GM10248 (cell line): ENCODE measurements at places on chromosomes 7 and 10.

DNA sequence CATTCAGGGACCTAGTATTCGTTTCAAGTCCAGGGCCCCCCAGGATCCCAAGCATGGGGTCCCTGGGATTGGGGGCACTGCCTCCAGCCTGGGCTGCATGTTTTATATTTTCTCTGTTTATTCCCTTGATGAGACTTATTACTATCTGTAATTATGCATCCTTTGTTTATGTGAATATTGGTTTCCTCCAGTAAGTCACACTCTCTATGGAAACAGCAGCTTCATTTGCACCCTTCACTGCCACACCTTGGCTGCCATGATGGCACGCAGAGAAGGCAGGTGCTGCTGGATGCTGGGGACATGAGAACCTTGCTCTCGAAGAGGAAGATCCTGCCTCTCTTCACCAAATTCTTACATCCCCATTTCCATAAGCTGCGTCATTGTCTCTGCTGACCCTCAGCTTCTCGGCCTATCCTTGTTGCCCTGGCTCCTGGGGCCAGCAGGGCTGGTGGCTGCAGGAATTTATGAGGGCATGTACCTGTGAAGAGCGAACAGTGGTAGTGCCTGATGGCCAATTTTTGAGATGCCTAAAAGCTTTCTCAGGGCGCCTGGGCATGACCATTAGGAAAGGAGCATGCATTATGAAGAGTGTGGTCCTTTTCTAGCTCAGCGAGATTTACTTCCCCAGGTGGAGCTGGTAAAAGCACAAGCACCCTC lies 479.3 kb upstream of the KLF6 start:
- DNase-seq, result no peak

- no peak for DNase-seq
Observed at GRCh38 chr10:29535778-29536453, 98.9 kb downstream of the SVIL start.

GRCh38 chr7:26375726-26376174 lies 84.1 kb downstream of the SNX10 start:
- DNase-seq, result no peak

DNA sequence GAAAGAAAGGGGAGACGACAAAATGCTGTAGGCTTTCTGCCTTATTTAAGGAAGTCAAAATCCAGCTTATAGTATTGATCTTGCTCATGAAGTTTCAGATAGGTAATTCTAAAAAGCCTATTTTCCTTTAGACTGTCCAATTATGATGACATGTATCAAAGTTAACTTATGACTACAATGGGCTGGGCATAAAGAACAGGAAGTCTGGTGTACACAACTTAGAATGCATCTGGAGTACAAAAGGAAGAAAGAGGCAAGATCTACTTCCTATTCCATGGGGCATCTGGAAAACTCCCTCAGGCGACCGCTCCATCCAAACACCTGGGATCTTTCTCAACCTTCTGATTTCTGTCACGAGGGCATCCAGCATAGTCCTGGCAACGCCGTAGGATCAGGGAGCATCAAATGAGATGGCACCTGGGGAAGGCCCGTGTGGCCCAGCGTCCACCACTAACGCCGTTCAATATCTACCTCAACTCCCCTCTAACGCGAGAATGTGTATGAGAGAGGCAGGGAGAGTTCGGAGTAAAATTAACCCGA lies 512 bp downstream of the FAM24B start:
- peak; percentile 14 for DNase-seq

- no peak for DNase-seq
Observed at GRCh38 chr7:71857338-71857737, 554.8 kb downstream of the CALN1 start.

DNA sequence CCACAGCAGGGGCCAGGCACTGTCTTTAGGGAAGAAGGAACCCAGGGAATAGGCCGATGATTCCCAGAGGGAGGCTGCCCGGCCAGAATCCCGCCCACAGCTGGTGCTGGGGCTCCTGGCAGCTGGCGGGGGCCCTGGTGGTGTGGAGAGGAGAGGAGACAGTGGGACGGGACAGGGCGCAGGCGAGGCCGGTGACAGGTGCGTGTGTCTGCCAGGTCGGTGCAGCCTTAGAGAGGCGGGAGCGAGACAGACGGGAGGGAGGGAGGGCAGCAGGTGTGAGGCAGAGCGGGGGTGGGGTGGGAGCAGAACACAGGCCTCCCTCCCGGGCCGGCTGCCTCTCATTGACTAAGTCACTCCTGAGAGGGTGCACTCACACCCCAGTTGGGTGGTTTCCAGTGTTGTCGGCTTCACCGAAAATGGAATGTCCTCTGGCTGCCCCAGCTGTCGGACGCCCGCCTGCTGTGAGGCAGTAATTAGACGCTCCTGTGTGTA lies 55.2 kb downstream of the ELFN1 start:
- no peak for DNase-seq

- no peak for DNase-seq
Observed at GRCh38 chr7:81394029-81394428, 375.8 kb downstream of the HGF start.

GRCh38 chr10:70809011-70809611 lies 6.6 kb upstream of the SGPL1 start:
- no peak for DNase-seq

- DNase-seq, result no peak
Observed at GRCh38 chr7:108000875-108001763, 1.8 kb downstream of the LAMB1 start.

DNA sequence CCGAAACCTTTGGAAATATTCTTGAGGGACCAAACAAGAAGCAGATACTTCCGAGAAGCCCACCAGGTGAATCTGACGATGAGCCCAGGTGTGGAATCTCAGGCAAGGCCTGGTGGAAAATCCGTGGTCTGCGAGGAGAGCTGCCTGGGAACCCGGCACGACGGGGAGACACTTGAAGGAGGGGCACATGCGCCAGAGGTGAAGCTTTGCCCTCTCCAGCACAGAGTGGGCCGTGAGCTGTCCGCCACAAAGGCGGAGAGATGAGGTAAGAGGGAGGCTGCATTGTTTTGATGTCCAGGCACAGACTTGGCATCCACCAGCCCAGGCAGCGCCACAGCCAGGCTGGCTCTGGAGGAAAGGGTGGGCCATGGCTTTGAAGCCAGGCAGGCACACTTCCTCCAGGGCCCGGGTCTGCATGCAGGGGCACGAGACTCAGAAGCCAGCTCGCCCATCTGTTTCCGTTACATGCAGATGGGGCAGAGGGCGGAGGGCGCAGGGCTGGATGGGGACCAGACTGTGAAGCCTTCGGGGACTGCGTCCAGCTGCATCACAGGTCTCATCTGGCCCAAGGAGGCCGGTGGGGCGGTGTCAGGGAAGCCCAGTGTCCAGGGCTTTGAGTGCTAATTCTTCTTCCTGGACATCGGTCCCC lies 45.4 kb downstream of the CALML3 start:
- DNase-seq, result no peak

DNA sequence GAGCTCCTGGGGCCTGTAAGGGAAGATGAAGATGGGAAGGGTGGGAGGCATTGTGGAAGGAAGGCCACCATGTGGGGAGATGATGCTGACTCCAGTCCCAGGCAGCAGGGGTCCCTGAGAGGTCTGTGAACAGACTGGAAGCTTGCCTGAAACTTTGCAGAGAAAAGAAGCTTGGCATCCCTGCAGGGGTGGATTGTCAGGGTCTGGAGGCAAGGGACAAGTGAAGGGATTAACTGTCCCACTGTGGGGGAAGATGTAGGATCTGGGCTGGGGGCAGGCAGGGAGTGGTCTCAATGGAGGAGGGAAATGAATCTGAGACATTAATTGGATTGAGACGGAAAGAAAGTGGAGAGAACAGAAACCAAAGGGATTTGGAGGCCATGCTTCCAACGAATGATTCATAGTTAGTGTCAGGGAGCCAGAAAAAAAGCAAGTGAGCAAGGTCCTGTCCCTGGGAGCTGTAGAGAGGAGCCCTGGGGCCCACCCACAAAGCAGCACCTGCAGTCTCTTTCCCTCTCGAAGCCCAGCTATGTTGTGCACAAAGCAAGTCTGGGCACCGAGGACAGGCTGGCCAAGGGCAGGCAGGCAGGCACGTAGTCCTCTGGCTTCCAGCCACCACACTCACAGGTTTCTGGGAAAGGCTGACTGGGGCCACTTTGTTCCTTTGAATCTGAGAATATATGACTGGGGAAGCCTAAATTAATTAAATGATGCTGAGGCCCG lies 4.7 kb upstream of the SLC18A3 start:
- no peak for DNase-seq

DNA sequence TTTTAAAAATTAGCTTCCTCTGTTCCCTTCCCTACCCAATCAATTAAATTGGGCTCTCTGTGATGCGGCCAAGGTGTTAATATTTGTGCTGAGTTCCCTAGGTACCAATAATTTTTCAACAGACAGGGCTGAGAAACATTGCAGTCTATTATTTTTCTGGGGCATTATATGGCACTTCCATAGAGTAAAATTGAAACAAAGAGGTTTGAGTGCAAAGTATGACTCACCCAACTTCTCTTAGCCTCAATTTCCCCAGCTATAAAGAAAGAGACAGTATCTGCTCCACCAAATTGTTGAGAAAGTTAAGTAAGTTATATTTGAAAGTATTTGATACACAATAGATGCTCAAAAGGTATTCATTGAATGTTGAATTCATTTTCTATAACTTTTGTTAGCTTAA lies 74.9 kb downstream of the TES start:
- no peak for DNase-seq

GRCh38 chr10:86950349-86950748 lies 7.1 kb downstream of the MMRN2 start:
- DNase-seq, result no peak

GRCh38 chr10:110918269-110918642 lies 724 bp downstream of the BBIP1 start:
- DNase-seq, result no peak

- DNase-seq, result no peak
Observed at GRCh38 chr7:144908943-144909556, 73.2 kb upstream of the TPK1 start.

GRCh38 chr7:25845464-25845863 lies 306.5 kb upstream of the NFE2L3 start:
- no peak for DNase-seq

DNA sequence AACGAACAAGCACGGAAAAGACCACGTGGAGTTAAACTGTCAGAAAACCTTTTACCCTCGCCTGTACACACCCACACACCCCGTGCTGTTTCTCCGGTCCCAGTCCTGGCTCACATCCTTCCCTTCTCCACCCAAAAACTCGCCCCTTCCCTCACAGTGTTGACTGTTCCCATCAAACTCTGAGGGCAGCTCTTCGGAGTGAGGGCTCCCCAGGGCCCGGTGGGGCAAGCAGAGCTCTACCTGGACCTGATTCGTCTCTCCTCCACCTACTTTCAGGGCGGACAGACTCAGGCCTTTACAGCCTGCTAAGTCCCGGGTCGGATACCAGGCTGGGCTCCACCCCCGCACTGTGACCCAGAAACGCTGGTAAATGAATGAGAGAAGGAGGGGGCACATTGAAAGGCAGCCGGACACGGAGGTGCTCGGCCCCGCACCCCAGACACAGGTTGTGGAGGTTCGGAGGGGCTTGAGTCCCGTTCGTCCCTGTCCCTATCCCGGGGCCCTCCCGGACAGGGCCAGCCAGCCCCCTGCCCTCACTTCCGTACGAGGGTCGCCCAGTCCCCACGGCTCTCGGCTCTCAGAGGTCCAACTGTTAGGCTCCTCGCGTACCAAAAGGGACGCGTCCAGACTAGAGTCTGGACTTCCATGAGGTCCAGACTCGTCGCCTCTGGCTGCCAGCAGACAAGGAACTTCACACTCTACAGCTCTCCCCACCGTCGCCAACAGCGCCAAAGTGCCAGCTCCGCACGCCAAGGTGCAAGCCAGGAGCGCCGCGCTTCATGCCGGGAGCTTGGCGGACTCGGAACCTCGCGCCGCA lies 31.7 kb upstream of the ASL start:
- peak; percentile 43 for DNase-seq

- DNase-seq, result no peak
Observed at GRCh38 chr10:124064676-124065075, 28.7 kb downstream of the CHST15 start.

DNA sequence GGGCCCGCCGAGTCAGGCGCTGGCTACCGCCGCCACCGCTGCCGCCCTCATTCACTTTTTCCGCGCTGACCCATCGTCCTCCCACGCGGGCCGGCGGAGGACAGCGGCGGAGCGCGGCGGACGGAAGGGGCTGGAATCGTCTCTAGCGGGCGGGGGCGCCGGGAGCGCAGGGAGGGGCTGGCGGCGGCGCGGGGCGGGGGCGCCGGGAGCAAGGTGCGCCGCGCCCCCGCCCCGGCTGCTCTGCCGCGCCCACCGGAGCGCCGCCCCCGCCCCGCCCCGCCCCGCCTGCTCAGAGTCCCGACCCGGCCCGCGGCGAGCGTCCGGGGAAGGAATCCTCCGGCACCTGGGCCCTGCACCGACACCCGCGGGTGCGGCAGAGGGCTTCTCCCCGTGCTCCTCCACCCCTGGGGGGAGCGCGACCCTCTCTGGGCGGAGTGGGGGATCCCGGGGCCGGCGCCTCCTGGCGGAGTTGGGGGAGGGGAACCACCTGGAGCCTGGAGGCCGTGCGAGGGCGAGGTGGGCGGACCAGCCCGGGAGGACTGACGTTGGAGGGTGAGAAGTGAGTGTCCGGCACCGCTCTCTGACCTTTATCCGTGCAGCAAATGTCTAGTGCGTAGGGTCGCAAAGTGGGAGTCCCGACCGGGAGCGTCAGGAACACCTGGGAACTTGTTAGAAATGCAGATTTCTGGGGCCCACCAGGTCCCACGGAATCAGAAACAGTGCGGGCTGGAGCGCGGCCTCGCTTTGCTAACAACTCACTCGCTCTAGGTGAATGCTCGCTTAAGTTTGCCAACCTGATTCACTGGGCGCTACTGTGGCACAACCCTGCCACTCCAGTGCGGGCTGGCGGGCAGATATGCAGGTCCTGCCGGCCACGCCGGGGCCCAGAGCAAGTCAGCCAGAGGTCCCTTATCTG lies at the start of gene COBL:
COBL (minus strand) TSS at position 144 of the 916 bp plus-strand sequence. CDS start 176 bp downstream, outside the sequence.
- no peak for DNase-seq

GRCh38 chr10:70694418-70695141 lies 22.3 kb downstream of the ADAMTS14 start:
- DNase-seq, result no peak

- DNase-seq, result no peak
Observed at GRCh38 chr7:136392856-136393255, 415.7 kb upstream of the MTPN start.

- no peak for DNase-seq
Observed at GRCh38 chr7:12670000-12670729, 17.3 kb upstream of the ARL4A start.

DNA sequence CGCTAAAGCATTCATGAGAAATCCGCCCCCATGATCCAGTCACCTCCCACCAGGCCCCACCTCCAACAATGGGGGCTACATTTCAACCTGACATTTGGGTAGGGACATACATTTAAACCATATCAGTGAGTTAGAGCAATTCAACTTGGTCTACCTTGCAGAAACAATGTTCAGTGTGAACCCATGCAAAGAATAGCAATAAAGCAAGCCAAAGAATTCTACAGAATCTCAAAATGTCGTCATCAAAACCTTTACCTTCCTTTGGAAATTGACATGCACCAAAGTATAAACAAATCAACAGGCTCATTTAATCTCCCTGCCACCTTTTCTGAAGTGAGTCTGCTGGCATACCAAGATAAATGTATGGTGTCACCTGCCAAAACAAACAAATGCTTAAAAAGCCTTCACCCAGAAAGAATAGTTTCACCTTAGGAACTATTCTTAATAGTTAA lies 68.8 kb upstream of the ABLIM1 start:
- no peak for DNase-seq
